ENCODE measurements at places on chromosomes 11 and 22. TPM values are rescaled to one million over a fixed set of nuclear protein-coding genes. Genes with fewer than 3 reads are reported as not detected.

Gene C11orf16
- total RNA-seq = not detected

Gene VPREB1
- not detected for total RNA-seq

Gene NPAS4
- total RNA-seq = 1.5 TPM

Gene APOA4
- total RNA-seq = not detected

Gene MIOX
- 1.6 TPM for total RNA-seq

Gene JAML
- 12.9 TPM for total RNA-seq

Gene TMPRSS4
- 180 TPM for total RNA-seq

Gene SCGB2A2
- not detected for total RNA-seq

Gene MPZL3
- total RNA-seq = 23.2 TPM
